T-helper 2 cell treated with Interferon-gamma antibody and Interleukin-4, amounts not matched to agents 100 ng/mL and 5 ng/mL, for 36 hours (primary cell): ENCODE measurements at places on chromosomes 6 and 20. TPM values are rescaled to one million over a fixed set of nuclear protein-coding genes. Genes with fewer than 3 reads are reported as not detected.

The JAG1 gene
- total RNA-seq, result 0.95 and 1.1 TPM in 2 replicates

The HDGFL1 gene
- total RNA-seq, result not detected in 2 replicates

The MROH8 gene
- 0.75 and 1.6 TPM in 2 replicates for total RNA-seq

The ZNF311 gene
- total RNA-seq, result 0.66 and 0.77 TPM in 2 replicates

The FAM209B gene
- total RNA-seq, result 0.86 and 1.5 TPM in 2 replicates

The OOEP gene
- 0.66 and 0.84 TPM in 2 replicates for total RNA-seq

The TSBP1 gene
- total RNA-seq, result not detected in 2 replicates

The MCM9 gene
- 18.3 and 18.8 TPM in 2 replicates for total RNA-seq

The FNDC11 gene
- 0.64 and 0.66 TPM in 2 replicates for total RNA-seq

The MICB gene
- total RNA-seq, result 51.2 and 54.9 TPM in 2 replicates

The NRSN1 gene
- total RNA-seq, result not detected in 2 replicates

The PHACTR3 gene
- total RNA-seq, result not detected in 2 replicates

The OR2H2 gene
- not detected in 2 replicates for total RNA-seq

The BRD2 gene
- 331 and 342 TPM in 2 replicates for total RNA-seq

The BEND6 gene
- not detected in 2 replicates for total RNA-seq

The OPRM1 gene
- not detected in 2 replicates for total RNA-seq

The MMP24 gene
- not detected in 2 replicates for total RNA-seq

The CCN5 gene
- not detected in 2 replicates for total RNA-seq

The ADGB gene
- total RNA-seq, result not detected in 2 replicates
